Dermis microvascular lymphatic vessel endothelial cell (primary cell): ENCODE measurements at places on chromosomes 7 and 10. TPM values are rescaled to one million over a fixed set of nuclear protein-coding genes. Genes with fewer than 3 reads are reported as not detected.

GRCh38 chr10:8242295-8242872 lies 187.9 kb downstream of the GATA3 start:
- DNase-seq, result no peak

DNA sequence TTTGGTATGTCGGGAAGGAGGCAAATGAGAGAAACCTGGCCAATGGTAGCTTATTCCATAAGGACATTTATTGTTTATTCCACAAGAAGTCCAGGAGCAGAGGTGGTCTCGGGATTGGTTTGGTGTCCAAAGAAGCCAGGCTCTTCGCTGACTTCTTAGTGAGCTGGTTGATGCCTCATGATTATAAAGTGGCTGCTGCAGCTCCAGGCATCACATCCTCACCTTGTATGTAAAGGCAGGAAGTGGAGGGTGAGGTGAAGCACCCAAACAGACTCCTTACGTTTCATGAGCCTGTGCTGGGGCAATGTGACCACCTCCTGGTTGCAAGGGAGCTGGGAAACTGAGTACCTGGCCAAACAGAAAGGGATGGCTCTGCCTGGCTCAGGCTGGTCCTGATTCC lies 92.4 kb downstream of the MYL10 start:
- DNase-seq, result no peak

- no peak for DNase-seq
These were observed 99.0 kb downstream of the DYNC2I1 start for GRCh38 chr7:158955146-158955870.

- DNase-seq, result no peak
These were observed 44.3 kb upstream of the PPP1R17 start for GRCh38 chr7:31642681-31643115.

DNA sequence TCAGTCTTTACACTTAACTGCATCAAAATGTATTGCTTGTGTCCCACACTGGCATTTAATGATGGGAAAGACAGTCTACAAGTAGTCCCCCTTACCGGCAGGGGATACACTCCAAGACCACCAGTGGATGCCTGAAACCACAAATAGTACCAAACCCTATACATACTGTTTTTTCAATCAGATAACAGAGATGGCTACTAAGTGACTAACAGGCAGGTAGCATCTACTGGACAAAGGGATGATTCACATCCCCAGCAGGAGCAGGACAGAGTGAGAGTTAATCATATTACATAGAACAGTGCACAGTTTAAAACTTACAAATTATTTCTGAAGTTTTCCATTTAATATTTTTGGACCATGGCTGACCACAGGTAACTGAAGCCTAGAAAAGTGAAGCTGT lies 13.2 kb downstream of the TMEM243 start:
- no peak for DNase-seq

GRCh38 chr10:130493446-130494145 lies 357.4 kb downstream of the GLRX3 start:
- DNase-seq, result no peak

The INA gene
- 0.13 TPM in 2 replicates for total RNA-seq
